ENCODE measurements at places on chromosomes 7 and 10.

GRCh38 chr10:88106366-88106765, 242.9 kb downstream of the PTEN start:
- DNase-seq, result no peak

DNA sequence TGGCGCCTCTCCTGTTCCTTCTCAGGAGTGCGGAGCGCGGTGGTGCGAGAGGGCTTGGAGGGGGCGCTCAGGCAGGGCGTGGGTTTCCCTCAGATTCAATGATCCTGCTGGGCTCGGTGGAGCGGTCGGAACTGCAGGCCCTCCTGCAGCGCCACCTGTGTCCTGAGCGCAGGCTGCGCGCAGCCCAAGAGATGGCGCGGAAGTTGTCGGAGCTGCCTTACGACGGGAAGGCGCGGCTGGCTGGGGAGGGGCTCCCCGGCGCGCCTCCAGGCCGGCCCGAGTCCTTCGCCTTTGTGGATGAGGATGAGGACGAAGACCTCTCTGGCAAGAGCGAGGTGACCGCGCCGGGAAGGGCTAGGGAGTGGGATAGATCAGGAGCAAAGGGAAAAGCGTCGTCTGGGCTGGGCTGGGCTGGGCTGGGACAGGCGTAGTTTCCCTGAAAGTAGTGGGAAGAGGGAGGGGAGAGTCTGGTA, 17.0 kb downstream of the FAM131B start:
- no peak for DNase-seq

GRCh38 chr7:98334081-98334480, 52.6 kb downstream of the BRI3 start:
- DNase-seq, result no peak

DNA sequence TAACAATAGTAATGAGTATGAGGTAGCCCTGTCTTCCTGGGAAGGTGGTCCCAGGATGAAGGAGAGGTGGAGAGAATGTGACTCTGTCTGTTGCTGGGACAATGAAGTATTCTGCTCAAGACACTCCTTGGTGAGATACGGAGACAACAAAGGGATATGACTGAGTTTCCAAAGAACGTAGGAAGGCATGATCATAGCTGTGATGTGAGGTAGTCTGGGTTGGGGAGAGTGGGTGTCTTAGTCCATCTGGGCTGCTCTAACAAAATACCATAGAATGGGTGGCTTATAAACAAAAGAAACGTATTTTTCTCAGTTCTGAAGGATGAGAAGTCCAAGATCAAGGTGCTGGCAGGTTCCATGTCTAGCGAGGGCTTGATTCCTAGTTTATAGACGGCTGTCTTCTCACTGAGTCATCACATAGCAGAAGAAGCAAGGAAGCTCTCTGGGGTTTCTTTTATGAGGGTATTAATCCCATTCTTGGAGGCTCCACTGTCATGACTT, 84.9 kb upstream of the RHOBTB1 start:
- peak; percentile 85 for DNase-seq

- no peak for DNase-seq
These were observed 87.8 kb downstream of the NRCAM start for GRCh38 chr7:108368466-108368865.

- peak; percentile 68 for DNase-seq
These were observed 132.0 kb upstream of the MDFIC start for GRCh38 chr7:114789871-114790311.

DNA sequence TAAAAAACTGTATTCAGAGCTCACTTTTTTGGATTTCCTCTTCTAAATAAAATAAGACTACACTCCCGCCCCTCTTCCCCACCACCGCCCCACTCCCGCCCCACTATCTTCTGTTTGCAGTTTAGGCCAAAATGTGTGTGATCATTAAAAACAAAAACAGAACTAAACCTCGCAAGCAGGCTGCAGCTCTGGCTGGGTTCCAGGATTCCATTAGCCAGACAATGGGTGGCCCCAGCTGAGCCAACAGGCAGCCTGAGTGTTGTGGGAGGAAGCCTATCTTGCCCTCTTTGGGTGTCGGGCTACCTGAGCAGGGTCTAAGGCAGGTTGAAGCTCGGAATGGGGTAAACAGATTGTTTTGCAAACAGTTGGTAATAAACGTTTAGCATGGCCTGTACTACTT, 41.7 kb downstream of the ARL4A start:
- no peak for DNase-seq

DNA sequence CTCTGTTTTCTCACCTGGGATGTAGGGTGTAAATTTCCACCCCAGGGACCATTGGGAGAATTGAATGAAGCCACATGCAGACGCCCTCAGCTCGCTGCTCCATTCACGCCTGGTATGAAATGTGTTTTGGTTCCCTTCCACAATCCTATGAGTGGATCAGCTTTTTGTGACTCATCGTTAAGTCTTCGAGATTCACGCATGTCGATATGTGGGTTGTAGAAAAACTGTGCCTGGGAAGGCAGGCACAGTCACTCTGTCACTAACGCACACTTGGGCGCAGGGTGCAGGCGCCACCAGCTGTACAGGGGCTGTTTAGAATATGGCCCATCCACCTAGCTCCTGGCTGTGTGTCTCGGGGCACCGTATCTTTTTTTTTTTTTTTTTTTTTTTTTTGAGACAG, 64.2 kb upstream of the SH2B2 start:
- no peak for DNase-seq

- DNase-seq, result no peak
These were observed 11.8 kb downstream of the CEP41 start for GRCh38 chr7:130429019-130429418.

GRCh38 chr7:39022796-39023195, 45.1 kb downstream of the POU6F2 start:
- DNase-seq, result no peak

DNA sequence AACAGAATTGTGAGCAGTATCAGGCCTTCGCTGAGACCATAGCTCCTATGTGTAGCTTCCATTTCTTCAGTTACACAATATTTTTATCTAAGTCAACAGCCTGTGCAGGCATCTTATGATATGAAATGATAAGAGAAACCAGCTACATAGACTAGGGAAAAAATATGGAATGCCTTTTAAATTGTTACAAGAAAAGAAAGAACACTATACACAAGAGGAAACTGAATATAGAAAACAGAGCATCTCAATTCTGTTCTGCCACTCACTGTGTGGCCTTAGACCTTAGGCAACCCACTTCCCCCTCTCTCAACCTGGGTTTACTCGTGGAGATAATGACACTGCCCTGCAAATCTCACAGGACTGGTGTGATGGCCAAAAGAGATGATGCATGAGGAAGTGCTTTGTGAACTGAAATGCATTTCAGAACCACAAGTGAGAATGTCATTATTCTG, 132.9 kb downstream of the LRRN3 start:
- DNase-seq, result no peak

- DNase-seq, result peak; percentile 100
These were observed 103.9 kb downstream of the CUBN start for GRCh38 chr10:17025444-17026295.

GRCh38 chr7:68544851-68545250, 1053.4 kb upstream of the AUTS2 start:
- DNase-seq, result no peak

DNA sequence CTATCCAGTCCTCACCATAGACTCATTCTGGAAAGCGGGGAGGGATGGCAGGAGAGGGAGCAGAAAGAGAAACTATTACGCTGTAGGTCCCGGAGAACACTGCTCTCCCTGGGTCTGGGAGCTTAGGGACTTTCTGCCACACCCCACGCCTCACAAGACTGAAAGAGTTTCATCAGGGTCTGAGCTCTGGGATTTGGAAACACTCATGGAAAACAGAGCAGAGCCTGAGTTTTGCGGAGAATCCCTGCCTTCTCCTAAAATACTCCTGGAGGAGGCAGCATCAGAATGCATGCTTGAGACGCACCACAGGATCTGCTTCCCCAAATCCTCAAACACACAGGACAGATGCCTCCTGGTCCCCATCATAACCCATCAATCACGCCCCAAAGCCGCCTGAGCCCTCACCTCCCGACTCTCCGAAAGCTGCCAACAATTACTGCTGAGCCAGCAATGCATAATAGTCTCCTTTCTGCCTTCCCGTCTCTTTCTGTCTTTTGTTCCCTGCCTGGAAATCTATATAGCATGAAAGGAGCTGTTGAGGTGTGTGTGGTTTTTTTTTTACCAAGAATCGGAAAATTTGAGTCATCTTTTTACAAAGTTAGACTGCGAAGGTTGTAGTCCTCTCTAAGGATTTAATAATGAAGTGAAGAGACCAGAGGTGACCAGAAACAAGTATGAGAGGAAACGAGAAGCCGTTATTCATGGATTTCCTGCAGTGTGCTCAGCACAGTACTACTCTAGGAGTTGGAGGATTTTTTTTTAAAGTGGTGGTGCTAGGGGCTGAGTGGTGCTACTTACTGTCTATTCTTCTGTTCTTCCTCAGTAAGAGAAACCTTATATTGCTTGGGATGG, 37.7 kb downstream of the ASB13 start:
- no peak for DNase-seq

GRCh38 chr10:116627386-116627933, 6.7 kb downstream of the PNLIPRP2 start:
- no peak for DNase-seq

GRCh38 chr7:138223402-138223879, 147.2 kb downstream of the AKR1D1 start:
- DNase-seq, result no peak

DNA sequence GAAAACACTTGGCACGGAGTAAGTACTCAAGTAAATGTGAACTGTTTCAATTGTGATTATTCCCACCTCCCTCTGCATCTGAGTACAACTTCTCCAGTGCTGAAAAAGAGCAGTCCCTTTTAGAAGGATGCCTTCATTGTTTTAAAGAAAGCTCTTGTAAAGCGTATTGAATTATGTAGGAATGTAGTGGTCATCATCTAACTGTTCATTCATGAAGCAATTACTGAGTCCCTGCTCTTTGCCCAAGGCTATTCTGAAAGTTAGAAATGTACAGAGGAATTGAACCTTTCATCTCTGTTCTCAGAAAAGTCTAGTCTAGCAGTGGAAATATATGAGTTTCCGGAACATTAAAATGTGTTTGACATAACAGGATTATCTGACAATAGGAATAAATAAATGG, 127.8 kb downstream of the CACNB2 start:
- no peak for DNase-seq

DNA sequence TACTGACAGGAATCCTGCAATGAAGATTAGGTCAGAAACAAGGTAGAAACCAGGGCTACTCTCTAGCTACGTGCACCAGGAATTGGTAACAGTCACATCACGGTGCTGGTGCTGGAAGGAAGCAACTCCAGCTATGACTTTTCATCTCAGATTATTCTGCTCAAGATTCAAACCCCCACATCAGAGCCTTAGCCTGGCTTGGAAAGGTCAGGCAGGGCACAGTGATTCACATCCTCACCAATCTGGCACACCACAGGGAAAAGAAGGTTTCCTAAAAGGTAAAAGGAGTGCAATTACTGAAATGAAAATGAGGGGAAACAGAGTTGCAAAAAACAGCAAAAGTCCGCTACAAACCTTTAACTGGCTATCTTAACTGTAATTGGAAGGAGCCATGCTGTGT, 240.2 kb upstream of the NPSR1 start:
- no peak for DNase-seq

- peak; percentile 22 for DNase-seq
These were observed 124.4 kb downstream of the PON1 start for GRCh38 chr7:95199779-95200558.

DNA sequence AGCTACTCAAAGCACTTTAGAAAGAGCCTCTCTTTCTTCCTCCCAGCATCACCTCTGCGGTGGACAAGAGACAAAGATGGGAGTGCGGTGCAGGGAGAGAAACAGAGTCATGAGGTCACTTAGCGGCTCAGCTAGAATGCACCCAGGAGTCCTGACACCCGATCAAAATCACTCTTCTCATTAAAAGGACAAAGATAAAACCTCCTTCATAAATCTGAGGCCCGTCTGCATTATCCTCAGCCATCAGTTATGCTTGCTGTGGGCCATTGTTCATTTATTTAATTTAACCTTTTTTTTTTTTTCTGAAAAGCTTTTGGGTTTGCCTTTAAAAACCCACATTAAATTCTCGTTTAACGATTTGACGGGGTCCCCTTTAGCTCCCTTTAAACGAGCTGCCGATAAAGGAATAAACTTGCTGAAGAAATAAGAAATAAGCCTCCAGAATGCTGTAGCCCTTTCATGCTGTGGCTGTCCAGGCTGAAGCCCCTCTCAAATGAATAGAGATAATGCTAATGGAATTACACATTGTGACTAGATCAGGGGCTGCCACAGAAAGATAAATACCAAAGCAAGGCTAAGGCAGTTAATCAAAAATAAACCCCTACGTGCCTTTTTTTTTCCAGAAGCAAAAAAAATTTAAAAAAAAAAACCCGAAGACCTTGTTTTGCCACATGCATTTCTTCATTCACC, 16.1 kb upstream of the PLXNA4 start:
- no peak for DNase-seq

GRCh38 chr10:13614530-13615332, 28.0 kb downstream of the PRPF18 start:
- DNase-seq, result peak; percentile 13

Data from non-pigmented ciliary epithelial cell (primary cell).